Epithelial cell of prostate (primary cell): ENCODE measurements at places on chromosomes 1 and 21.

GRCh38 chr1:244601336-244601735 is 51.6 kb upstream of the DESI2 start:
- no peak for DNase-seq

GRCh38 chr1:35576061-35576765 is 3.1 kb downstream of the TFAP2E start:
- DNase-seq: no peak

DNA sequence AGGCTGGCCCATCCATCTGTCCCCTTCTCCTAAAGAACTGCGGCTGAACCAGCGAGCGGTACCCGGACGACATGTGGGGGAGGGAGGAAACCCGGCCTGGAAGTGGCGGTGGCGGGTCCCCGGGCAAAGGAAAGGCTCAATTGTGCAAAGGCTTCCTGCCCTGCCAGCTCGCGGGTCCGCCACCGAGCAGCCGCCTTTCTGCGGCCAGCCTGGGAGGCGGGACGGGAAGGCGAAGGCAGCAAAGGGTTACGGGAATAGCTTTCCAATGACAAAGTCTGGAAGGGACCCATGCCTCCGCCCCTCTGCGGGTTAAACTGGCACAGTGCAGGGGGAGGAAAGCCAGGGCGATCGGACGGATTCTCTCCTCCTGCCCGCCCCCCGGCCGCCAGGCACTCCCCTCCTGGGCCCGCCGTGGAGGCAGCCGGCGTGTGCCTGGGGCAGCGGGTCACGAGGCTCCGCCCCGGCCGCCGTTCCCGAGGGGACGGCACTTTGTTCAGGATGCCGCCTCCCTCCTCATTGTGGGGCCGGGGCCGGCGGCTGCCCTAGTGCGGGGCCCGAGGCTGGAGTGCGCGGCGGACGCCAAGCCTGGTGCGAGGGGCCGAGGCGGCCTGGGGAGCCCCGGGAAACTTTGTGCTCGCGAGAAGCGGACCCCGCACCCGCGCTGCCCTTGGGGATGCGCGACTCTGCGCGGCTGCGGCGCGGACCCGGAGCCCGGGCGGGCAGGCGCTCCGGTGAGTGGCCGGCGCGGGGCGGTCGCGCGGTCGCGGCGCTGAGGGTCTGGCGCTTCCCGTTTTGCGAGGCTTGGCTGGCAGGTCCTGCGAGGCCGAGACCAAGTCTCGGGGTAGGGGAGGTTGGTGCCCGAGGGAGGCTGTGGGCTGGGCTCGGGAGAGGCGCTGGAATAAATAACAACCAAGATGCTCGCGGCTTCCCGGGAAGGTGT is at the start of gene NAV1:
Gene NAV1, plus strand, starts transcription at position 516 of the 940 bp plus-strand sequence. CDS start 83,758 bp downstream, outside the sequence.
- DNase-seq: no peak

DNA sequence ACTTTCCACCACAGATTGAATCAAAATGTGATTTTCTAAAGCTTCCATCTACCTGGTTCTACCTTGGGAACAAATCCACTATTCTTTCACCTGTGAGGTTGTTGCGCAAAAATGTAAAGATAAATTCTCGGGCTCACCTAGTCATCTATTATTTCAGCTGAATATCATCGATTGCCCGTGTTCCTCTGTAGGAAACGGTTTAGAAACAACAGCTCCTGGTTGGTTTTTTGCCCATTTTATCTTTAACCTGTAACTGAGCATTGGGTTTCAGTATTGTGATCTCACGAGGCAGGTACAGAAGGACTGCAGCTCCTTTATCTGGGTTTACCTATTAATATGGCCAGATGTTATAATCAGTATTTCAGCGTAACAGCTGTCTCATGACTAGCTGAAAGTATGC is 52.9 kb upstream of the LRRC8C start:
- DNase-seq: no peak

DNA sequence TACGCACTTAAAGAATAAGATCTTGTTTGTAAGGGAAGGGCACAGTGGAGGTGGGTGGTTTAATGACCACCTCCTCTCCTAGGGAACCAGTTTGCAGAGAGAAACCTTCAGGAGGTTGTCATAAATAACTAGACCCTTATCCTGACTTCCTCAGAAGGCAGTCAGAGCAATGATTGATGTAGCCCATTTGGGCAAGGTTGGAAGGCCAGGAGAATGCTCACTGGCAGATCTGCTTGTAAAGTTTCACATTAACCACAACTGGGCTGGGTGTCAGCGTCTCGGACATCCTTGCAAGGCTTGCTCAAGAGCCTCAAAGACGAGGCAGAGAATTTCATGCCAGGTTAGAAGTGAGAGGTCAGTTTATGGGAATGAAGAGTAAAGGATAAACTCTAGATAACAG is 87.6 kb upstream of the TRABD2B start:
- DNase-seq: no peak

DNA sequence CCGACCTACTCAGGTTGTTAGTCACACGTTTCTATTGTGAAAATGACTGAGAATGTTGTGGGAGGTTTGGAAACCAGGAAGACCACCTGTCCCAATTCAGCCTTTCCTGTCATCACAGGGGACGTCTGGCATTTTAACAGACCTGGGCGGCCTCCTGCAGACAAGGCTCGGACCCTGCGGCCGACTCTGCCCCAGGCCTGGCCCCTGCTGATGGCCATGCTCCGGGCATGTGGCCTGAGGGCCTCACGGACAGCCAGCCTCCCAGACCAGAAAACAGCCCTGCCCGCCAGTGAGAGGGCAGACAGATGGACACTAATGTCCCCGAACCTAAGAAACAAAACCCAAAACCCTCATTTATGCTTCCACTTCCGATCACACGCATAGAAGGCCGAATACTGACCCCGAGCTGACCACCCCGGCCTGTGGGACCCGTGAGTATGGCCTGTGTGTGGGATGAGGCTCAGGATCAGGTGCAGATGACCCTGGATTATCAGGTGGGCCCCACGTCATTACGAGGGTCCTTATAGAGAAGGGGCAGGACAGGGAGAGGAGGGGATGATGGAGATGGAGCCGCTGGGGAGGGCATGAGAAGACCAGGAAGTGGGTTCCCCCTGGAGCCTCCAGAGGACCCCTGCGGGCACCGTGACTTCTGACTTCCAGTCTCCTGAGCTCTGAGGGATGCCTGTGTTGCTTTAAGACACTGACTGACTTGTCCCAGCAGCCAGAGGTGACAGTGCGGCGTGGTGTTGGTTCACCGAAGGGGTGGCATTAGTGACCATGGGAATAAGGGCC is 9.6 kb downstream of the COL18A1 start:
- DNase-seq: no peak

DNA sequence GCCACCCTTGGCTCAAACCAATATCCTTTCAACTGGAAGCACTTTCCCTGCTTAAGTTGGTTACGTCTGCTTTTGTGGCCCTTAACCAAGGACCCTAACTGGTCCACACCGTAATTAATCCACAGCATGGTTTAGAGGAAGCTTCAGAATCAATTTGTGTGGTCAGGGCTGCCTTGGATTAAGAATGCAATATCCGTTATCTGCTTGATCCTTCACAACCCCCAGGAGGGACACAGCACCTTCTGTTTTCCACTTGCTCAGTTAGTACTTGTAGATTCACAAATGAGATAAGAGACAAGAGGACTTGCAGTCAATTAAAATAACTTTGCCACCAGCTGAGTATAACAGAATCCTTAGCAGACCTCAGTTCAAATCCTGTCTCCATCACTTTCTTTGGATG is 56.9 kb upstream of the LRP8 start:
- no peak for DNase-seq

DNA sequence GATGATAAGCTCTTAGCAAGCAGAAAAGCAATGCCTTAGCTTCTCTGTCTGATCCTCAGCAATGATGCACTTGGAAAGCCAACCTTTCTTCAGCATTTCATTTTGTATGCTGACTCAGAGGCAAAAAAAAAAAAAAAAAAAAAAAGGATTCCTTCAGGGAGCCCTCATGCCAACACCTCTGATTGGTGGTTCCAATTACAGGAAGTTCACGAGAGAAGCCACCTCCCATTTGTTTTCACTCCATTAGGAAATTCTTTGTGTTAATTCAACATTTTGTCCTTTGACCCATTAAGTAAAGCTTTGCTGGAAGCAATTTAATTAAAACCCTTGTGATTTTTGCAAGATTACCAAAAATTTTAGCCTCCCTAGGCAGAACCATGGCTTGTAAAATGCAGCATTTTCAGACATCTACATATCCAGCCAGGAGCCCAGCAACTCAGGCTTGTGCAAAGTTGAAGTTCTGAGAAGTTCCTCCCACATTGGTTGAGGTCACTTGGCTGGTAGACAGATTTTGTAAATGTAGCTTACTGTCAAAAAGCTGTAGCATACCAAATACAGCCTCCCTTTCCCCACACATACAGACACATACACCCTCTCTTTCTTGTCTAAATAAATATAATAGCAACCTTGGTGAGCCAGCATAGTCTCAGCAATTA is 27.1 kb upstream of the VTCN1 start:
- DNase-seq: peak; percentile 14

GRCh38 chr1:14909920-14910460 is 243.6 kb upstream of the TMEM51 start:
- DNase-seq: no peak

GRCh38 chr1:118627435-118627834 is 360.7 kb downstream of the TBX15 start:
- DNase-seq: no peak

DNA sequence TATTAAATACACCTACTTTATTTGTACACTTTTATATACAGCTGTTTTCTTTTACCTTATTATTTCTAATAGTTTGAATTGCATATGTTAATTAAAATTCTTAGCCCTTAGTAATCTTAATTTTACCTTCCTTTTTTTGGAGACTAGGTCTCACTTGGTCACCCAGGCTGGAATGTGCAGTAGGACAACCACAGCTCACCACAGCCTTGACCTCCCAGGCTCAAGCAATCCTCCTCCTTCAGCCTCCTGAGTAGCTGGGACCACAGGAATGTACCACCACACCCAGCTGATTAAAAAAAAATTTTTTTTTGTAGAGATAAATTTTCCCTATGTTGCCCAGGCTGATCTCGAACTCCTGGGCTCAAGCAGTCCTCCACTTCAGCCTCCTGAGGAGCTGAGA is 15.0 kb upstream of the SDC3 start:
- DNase-seq: no peak

DNA sequence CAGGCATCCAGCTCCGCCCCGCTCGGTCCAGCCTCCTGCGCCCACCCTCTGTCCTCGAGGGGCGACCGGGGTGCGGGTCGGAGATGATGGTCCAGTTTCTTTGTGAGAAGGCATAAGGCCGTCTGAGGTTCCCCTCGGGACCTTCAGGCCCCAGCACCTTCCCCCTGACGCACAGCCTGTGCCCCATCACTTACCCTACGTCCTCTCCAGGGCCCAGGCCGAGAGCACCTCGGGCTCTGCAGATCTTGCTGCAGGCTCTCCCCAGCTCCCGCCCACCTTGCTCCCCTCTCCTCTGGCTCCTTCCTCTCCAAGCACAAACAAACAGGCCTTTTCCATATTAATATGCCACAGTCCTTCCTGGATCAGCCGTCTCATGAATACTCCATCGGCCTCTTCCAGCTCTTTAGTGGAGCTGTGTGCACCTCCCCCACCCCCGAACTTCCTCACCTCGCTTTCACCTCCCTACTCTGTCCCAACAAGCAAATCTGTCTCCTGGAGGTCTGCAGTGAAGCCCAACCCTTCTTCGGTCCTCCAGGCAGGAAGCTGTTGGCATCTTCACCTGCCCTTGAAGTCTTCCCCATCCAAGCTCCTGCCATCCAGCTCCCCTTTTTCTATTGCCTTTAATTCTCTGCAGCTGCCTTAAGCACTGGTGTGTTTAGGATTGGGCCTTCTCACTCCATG is 448 bp upstream of the COL9A2 start:
- no peak for DNase-seq

DNA sequence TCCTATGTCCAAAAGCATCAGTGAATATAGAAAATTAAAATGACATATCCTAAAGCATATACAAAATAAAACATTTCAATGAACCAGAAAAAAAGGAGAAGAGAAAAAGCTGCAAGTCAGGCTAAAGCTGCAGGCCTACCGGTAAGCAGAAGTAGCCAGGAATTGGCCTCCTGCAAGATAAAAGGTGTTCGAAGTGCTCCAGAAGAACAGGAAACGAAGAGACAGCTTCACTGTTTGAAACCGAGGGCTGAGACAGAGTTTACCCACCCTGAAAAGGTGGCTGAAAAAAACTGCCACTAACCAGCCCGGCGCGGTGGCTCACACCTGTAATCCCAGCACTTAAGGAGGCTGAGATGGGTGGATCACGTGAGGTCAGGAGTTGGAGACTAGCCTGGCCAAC is 37.4 kb downstream of the NSL1 start:
- DNase-seq: no peak

DNA sequence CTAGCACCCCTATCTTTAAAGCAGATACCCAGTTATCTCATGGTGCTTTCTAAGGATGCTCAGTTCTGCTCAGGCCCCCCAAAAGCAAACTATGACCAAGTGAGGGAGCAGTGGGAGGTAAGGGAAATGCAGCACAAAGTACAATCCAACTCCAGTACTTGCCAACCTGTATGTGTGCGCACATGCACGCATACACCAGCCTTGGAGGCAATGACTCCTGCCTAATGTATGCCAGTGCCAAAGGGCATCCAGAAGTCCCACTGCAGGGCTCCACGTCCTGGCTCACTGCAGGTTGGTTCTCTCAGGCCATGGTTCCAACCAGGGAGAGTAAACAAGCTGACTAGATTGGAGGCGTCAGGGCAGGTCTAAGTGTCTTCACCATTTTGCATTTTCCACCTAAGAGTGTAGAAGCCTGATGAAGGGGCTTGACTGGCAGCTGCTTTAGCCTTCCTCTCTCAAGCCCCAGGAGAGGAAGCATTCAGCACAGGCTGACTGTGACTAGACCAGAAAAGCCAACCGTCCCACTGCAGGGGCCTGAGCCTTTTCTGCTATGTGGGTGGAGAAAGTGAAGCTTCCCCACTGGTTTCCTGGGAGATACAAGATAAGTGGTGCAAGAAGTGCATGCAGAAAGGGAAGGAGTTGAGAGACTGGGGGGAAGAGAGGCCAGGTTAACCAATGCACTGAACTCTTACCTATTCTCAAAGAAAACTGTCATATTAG is 7.7 kb downstream of the AMIGO1 start:
- DNase-seq: no peak

- no peak for DNase-seq
Observed at GRCh38 chr1:36764798-36765197, 269.5 kb downstream of the GRIK3 start.

GRCh38 chr1:69401879-69402278 is 165.8 kb upstream of the LRRC7 start:
- no peak for DNase-seq

- no peak for DNase-seq
Observed at GRCh38 chr1:205325334-205325884, 3.9 kb upstream of the NUAK2 start.

DNA sequence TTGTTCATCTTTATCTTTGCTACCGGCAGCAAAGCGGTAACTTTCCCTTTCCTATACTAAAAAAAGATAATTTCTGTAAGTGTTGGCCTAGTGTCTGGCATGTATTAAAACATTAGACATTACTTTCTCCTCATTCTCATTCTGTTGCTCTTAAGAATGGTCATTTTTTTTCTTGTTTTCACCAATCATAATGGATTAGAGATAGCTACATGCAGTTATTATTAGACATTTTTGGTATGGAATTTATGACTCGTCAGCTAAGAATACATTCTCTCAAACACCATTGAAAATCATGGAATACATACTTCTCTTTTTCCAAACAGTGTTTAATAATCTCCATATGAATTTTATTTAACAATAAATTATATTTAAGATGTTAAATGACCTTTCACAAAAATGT is 1154.6 kb downstream of the BRINP3 start:
- DNase-seq: no peak
